ENCODE measurements at places on chromosomes 11 and 22.

DNA sequence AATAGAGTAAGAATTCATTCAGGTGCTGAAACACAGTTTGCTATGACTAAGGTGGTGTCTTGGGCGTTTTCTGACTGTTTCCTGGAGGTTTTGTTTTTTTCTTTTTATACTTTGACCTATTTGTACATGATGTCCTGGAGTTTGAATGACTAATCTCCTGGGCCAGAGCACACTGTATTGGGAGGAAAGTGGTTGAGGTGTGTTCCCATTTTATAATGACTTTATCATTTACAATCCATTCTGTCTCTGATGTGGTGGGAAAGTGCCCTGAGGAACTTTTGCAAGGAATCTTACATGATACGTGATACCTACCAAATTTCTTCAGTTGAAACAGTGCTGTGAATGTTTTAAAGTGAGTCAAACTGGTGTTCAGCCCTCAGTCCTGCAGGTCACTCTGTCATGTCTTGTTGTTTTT lies 80.8 kb downstream of the TNRC6B start:
- DNase-seq: no peak

DNA sequence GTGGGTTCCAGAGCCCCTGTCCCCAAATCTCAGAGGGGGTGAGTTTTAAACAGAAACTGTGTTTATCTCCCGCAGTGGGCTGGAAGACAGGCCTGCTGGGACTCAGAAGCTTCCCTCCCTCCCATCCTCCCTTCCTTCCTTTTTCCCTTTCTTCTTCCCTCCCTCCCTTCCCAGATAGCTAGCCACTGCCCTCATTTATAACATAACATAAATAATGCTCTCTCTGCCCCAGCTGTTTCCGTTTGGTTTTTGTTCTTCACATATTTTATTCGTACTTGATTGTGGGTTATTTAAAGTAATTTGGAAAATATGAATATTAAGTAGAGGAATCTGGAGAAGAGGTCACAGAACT lies 140.9 kb downstream of the TEAD1 start:
- no peak for DNase-seq

- DNase-seq: no peak
Measured at GRCh38 chr11:85844439-85845123, 10.6 kb upstream of the CCDC83 start.

- no peak for DNase-seq
Measured at GRCh38 chr11:10076458-10077141, 217.4 kb downstream of the SBF2 start.

- DNase-seq: no peak
Measured at GRCh38 chr11:134429106-134429505, 17.1 kb upstream of the B3GAT1 start.

GRCh38 chr11:112762707-112763090 lies 198.5 kb upstream of the NCAM1 start:
- DNase-seq: no peak

DNA sequence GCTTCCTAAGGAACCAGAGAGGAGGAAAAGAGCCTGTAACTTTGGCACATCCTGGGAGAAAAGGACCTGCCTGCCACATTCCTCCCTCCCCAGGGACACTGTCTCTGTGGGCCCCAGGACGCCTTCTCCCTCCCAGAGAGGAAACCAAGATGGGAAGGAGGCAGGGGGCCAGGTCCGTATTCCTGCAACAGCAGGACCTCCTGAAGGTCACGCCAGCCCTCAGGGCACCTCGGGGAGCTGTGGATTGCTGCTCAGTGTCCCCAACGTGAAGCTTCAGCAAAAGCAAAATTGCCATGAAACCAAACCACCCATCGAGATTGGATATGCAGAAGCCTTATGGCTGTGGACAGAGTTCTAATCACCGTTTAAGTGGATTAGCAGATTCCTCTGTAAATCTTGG lies 86.7 kb downstream of the ARHGAP8 start:
- DNase-seq: no peak

- DNase-seq: no peak
Measured at GRCh38 chr22:46430961-46431838, 95.7 kb downstream of the TRMU start.

- no peak for DNase-seq
Measured at GRCh38 chr11:71580057-71581003, 2.3 kb downstream of the KRTAP5-11 start.

- DNase-seq: no peak
Measured at GRCh38 chr22:37225481-37225880, 13.2 kb upstream of the SSTR3 start.

- no peak for DNase-seq
Measured at GRCh38 chr11:25734591-25735211, 597.2 kb upstream of the ANO3 start.

DNA sequence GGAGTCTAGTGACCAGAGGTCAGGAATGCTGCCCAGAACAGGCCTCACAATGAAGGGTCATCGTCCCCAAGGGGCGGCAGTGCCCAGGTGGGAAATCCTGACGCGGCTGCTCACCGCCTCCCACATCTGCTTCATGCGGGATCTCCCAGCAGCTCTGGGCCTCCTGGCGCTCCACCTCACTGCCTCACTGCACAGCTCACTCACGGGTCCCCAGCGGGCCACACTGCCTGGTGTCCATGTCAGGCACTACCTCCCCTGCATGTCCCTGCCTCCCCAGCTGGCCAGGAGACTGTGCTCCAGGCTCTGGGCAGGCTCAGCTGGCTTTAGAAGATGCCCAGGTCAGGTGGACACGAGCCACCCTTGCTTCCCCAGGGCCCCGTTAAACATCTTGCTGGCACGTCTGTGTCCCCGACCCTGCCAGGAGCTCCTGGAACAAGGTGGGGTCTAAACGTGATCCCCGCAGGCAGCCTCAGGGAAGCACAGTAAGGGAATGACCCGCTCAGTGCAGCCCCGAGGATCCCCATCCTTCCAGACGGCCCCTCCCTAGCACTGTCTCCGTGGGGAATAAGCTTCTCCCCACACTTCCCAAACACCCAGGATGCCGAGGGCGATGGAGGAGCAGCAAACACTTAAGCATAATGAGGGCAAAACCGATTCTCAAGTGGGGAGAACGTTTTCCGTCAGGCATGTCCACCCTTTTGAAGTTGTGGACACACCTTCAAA lies 93.2 kb downstream of the TRMU start:
- no peak for DNase-seq

- DNase-seq: no peak
Measured at GRCh38 chr11:117510646-117511045, 183.0 kb downstream of the CEP164 start.

- DNase-seq: no peak
Measured at GRCh38 chr11:12686246-12687060, 12.2 kb downstream of the TEAD1 start.

DNA sequence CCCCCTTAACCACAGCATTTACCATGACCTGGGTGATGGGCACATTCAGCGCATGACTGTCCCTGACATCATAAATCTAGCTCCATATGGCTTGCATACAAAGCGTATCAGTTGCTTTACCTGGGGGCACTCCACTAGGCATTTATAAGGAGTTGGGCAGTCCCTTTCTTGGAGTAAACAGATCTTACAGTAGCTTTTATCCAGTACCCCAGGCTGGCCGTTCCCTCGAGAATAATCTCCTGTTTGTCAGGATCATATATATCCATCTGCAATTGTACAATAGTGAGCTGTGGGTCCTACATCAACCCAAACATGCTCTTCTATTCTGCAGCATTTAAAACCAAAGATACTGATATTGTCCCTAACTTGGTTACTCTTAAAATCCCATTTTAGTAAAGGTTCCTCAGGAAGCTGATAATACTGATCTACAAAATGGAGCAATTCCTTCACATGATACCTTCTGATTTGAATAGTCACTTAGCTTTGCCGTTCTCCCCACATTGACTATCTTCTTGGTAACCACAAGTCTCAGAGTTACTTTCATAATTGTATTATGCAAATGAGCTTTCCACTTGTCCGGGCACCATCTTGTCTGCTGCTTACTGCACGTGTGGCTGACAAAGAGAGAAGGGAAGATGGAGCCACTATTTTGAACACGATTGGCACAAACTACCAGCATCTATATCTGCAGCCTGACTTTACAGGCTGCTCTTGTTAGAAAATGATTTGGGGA lies 205.0 kb downstream of the CWF19L2 start:
- no peak for DNase-seq

GRCh38 chr11:108947654-108948570 lies 283.0 kb downstream of the DDX10 start:
- DNase-seq: no peak

- DNase-seq: no peak
Measured at GRCh38 chr11:74147199-74147929, 23.4 kb downstream of the C2CD3 start.

GRCh38 chr11:33694346-33695050 lies 6.1 kb downstream of the C11orf91 start:
- no peak for DNase-seq

GRCh38 chr11:79375818-79376550 lies 64.8 kb downstream of the TENM4 start:
- no peak for DNase-seq

- DNase-seq: no peak
Measured at GRCh38 chr11:12220305-12220704, 109.9 kb downstream of the MICAL2 start.

DNA sequence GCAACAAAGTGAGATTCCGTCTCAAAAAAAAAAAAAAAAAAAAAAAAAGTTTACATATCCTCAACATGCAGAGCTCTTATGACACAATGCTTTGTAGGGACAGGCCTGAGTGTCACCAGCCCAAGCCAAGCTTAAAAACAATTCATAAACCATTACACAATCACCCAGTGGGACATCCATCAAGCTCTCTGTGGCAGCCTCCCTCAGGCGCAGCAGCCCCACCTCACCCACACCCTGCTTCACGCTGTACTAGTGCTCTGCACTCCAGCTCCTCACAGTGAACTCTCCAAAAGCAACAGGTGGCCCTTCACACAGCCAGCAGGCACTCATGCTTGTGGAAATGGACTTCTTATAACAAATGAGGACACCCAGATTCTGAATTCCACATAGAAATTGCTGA lies 3.5 kb upstream of the FOXRED2 start:
- DNase-seq: no peak

DNA sequence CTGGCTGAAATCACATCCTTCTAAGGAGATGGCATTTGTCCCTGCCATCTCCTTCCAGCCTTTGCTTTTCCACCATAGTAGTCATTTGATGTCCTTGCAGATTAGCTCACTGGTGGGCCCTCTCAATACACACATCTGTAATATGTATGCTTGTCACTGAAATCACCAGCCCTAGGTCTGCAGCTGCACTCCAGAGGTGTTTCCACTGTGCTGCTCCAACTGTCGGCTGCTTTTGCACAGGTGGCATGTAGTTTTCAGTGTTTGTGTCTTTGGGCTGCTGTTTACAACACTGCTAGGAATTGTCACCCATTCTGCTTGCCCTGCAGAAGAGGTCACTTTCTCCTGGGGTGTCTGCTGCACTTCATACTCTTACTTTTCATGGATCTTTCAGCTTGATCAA lies 69.0 kb upstream of the GRAMD1B start:
- DNase-seq: no peak

GRCh38 chr11:122863704-122864326 lies 18.7 kb upstream of the JHY start:
- no peak for DNase-seq

- no peak for DNase-seq
Measured at GRCh38 chr11:21295508-21295907, 626.1 kb downstream of the NELL1 start.

- DNase-seq: no peak
Measured at GRCh38 chr11:35905646-35906276, 38.1 kb upstream of the LDLRAD3 start.

GRCh38 chr11:130159657-130160497 lies at the start of gene ST14:
Gene ST14 (plus strand): TSS chr11:130159782. CDS start chr11:130159980, 198 bp downstream.
- no peak for DNase-seq

GRCh38 chr22:50148991-50149721 lies 21.4 kb upstream of the PANX2 start:
- DNase-seq: peak; percentile 56

DNA sequence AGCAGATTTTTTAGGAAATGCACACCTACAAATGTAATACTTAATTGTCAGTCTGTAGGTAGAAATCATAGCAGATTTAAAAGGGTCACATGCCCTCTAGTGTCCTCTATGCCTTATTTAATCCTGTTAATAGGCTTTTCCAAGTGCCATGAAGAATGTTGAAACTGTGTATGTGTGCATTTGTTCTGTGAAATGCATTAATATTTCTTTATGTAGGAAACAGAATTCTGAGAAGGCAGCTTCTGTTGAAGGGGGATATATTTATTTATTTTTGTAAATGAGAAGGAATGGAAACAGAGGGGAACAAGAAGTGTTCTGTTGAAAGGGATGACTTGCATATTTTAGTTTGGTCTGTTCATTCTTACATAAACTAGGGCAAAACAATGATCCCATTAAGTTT lies 51.0 kb downstream of the SVIP start:
- no peak for DNase-seq

GRCh38 chr11:69443138-69443967 lies 38.1 kb upstream of the LINC01488 start:
- DNase-seq: peak; percentile 44

DNA sequence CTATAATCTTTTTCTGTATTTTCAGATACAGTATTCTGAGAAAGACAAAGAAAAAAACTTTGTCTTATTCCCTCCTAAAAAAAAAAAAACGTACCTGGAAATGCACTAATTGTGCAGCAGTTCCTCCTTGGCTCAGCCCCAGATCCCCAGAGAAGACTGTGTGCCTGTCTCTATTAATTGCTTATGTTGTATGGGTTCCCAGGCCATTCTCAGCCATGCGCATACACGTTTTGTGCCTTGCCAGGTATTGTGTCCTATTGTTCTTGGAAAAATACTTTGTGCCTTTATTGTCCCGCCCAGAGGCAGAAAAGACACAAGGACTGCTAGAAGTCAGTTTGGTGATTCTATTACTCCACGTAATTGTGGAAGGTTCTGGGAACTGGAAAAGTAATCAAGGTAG lies 91.2 kb downstream of the PIWIL4 start:
- DNase-seq: no peak

- DNase-seq: no peak
Measured at GRCh38 chr22:25942856-25943411, 200.9 kb downstream of the MYO18B start.

- DNase-seq: no peak
Measured at GRCh38 chr22:49824185-49824925, 3.3 kb downstream of the BRD1 start.

- DNase-seq: no peak
Measured at GRCh38 chr22:33024626-33025025, 33.6 kb downstream of the SYN3 start.

DNA sequence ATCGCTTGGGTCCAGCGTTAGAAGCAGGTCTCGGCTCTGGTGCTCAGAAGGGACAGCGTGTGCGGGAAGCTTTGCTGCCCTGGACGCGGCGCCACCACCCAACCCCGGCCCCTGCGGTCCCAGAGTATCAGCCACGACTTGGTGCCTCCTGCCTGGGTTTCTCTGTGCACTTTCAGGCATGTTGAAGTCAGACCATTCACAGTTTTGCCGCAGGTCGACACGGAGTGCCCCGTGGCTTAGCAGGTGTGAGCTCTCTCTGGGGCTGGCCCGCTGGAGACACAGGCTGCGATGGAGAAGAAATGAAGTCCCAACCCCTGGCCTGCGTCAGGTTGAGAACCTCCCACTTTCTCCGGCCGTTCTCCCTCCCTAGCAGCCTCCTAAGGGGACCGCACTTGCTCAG lies 494.5 kb downstream of the BRD1 start:
- DNase-seq: no peak

All from activated T-helper 1 cell treated with anti-CD3 and anti-CD28 coated beads, Interleukin-2, amount 50 U/mL, for 16 hours (primary cell).